ENCODE measurements at places on chromosomes 13 and 19. TPM values are rescaled to one million over a fixed set of nuclear protein-coding genes. Genes with fewer than 3 reads are reported as not detected.

ADAMTS10 gene
- total RNA-seq: 41.8 TPM

DNA sequence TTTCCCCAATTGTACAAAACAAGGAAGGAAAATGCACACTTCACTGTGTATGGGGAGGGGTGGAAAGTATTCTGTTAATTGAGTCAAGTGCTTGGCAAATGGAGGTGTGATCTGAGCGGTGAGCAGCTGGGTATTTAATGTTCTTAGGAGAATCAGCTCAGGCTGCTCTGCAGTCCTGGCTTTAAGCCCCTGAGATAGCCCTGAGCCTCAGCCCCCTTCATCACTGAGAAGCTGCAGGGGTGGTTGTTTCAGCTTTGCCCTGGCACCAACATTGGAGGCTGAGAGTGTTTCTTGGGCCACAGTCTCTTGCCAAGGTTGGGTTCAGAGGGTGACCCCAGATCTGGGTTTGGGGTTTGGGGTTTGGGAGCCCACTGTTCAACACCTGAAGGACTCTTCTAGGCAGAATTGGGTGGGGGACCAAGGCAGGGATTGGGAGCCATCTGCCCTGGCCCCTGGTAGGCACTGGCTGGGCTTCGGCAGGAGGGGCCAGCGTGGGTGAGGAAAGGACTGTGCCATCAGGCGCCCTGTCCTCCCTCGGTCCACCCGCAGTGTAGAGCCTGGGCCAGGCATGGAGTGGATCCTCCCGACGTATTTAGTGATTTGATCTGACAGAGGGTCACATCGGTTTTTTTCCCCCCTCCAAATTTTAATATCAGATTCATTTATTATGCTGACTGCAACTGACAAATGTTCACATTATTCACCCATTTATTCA lies 66.7 kb upstream of the ZNF536 start:
- H3K4me3 ChIP-seq: no peak overlapping the region
- no peaks in the 10 kb centered on the region for H3K36me3 ChIP-seq
- no peaks in the 10 kb centered on the region for H3K27me3 ChIP-seq
- DNase-seq: no peak
- H3K27ac ChIP-seq: no peak overlapping the region

DNA sequence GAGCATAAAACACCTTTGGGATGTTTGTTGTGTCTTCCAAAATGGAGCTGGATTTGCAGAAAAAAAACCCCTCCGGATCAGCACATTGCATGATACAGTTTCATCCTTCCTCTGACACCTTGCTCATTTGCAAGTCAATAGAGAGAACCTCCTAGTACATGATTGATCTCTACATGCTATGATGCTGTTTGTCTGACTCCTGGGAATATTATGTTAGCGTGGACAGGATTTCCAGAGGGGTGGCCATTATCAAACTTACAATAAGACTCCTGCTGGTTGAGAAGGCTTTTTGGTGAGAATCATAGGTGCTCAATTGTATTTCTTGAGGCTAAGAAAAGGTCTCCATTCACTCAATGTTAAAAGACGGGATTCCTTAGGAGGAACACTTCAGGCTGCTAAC lies 75.9 kb upstream of the SCEL start:
- no peak overlapping the region for H3K27ac ChIP-seq
- H3K27me3 ChIP-seq: no peaks in the 10 kb centered on the region
- DNase-seq: no peak
- H3K4me3 ChIP-seq: no peak overlapping the region
- no peaks in the 10 kb centered on the region for H3K36me3 ChIP-seq
- no peaks in the 10 kb centered on the region for H3K4me1 ChIP-seq

GRCh38 chr19:10724573-10725071 lies 6.7 kb downstream of the DNM2 start:
- H3K27me3 ChIP-seq: no peaks in the 10 kb centered on the region
- no peak overlapping the region for H3K27ac ChIP-seq
- no peak overlapping the region for H3K4me3 ChIP-seq
- H3K4me1 ChIP-seq: peaks cover 11% of the 10 kb centered on the region
- no peaks in the 10 kb centered on the region for H3K36me3 ChIP-seq
- no peak for DNase-seq

DNA sequence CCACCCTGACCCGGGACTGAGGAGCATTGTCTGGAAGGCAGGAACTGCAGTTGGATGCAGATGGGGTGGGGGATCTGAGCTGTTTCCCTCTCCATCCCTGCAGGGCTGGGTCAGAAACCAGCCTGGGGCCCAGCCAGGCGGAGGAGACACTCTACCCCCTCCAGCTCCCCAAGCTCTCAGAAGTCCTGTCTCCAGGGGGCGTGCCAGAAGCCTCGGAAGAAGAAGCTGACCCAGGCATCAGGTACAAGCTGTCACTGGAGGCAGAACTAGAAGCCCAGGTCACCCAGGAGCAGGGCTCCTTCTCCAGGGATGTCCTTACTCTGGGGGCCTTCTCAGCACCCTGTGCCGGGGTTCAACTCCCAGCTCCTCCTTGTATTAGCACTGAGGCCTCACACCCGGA lies 15.5 kb downstream of the SIX5 start:
- no peaks in the 10 kb centered on the region for H3K4me1 ChIP-seq
- H3K27ac ChIP-seq: no peak overlapping the region
- no peaks in the 10 kb centered on the region for H3K27me3 ChIP-seq
- DNase-seq: no peak
- H3K4me3 ChIP-seq: no peak overlapping the region
- H3K36me3 ChIP-seq: no peaks in the 10 kb centered on the region

- H3K4me3 ChIP-seq: no peak overlapping the region
- no peaks in the 10 kb centered on the region for H3K36me3 ChIP-seq
- no peaks in the 10 kb centered on the region for H3K27me3 ChIP-seq
- no peak for DNase-seq
- H3K4me1 ChIP-seq: no peaks in the 10 kb centered on the region
Observed at GRCh38 chr19:51150627-51151026, 8.5 kb downstream of the SIGLEC7 start.

C19orf44 gene
- total RNA-seq: 11.0 TPM

GRCh38 chr19:11729586-11729985 lies 9.2 kb downstream of the ZNF823 start:
- no peak overlapping the region for H3K27ac ChIP-seq
- H3K36me3 ChIP-seq: no peaks in the 10 kb centered on the region
- no peak overlapping the region for H3K4me3 ChIP-seq
- DNase-seq: no peak

DNA sequence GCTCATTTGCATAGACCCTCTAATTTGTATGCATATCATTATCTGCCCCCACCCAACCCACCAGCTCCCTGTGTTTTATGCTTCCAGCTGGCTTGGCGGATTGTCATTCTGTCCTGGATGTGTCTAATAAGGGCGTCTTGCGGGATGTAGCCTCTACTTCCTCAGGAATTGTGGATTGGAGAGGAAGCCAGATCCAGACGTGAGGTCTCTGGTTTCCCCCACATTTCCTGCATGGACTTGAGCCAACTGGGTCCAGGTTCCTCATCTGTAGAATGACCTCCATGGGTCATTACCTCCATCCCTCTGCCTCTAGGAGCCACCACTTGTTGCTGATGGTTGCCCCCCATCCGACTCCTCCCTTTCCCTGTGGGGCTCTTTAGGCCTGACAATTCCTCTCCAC lies 7.3 kb downstream of the TNFSF14 start:
- DNase-seq: no peak
- no peaks in the 10 kb centered on the region for H3K27me3 ChIP-seq
- H3K27ac ChIP-seq: no peak overlapping the region
- H3K36me3 ChIP-seq: no peaks in the 10 kb centered on the region

CCDC8 gene
- 67.9 TPM for total RNA-seq

CYP4F22 gene
- total RNA-seq: not detected

GPC6 gene
- 10.1 TPM for total RNA-seq

- DNase-seq: no peak
- H3K4me3 ChIP-seq: no peak overlapping the region
- no peaks in the 10 kb centered on the region for H3K4me1 ChIP-seq
- no peak overlapping the region for H3K27ac ChIP-seq
- no peaks in the 10 kb centered on the region for H3K27me3 ChIP-seq
- H3K36me3 ChIP-seq: no peaks in the 10 kb centered on the region
Observed at GRCh38 chr13:29323954-29324353, 271.5 kb downstream of the SLC7A1 start.

- H3K4me3 ChIP-seq: no peak overlapping the region
- no peaks in the 10 kb centered on the region for H3K27me3 ChIP-seq
- H3K36me3 ChIP-seq: no peaks in the 10 kb centered on the region
- H3K4me1 ChIP-seq: peaks cover 3% of the 10 kb centered on the region
- peak; percentile 22 for DNase-seq
Observed at GRCh38 chr13:74062933-74063332, 71.3 kb downstream of the KLF12 start.

- no peaks in the 10 kb centered on the region for H3K4me1 ChIP-seq
- peak; percentile 41 for DNase-seq
- no peaks in the 10 kb centered on the region for H3K36me3 ChIP-seq
- H3K27ac ChIP-seq: no peak overlapping the region
Observed at GRCh38 chr19:4556597-4557127, 2.8 kb downstream of the SEMA6B start.

DNA sequence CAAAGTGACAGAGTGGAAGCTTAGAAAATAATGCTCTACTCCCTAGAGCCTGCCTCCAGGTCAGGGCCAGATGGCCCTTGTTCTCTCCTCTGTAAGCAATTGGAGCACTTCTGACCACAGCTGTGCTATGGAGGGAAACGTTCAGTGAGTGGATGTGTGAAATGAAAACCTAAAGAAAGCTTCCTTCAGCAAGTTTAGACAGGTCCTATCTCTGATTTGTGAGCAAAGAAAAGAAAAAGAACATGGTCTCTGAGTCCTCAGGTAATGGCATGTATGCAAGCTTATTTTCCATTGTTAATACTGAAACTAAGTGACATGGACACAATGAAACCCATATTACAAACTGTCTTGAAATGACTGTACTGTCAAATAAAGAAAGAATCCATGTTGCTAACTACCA lies 1486.8 kb downstream of the EFNB2 start:
- no peak overlapping the region for H3K4me3 ChIP-seq
- no peaks in the 10 kb centered on the region for H3K4me1 ChIP-seq
- no peaks in the 10 kb centered on the region for H3K36me3 ChIP-seq
- no peaks in the 10 kb centered on the region for H3K27me3 ChIP-seq

DNA sequence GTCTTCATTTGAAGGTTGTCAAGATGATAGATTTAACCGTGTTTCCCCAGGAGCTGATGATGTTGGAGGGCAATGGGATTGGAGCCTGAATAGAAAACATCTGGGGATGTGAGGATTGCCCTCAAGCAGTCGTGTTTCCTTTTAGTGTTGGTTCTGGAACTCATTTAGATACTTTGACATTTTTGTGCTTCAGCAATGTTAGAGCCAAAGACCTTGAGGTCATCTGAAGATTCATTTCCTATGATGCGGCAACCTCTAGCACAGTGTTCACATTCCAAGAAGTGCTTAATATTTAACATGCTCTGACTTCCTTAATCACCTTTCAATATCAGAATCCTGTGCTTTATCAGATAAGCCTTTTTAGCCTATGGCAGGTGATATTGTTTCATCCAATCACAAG lies 82.7 kb downstream of the SLC10A2 start:
- no peaks in the 10 kb centered on the region for H3K36me3 ChIP-seq
- H3K27me3 ChIP-seq: no peaks in the 10 kb centered on the region
- no peaks in the 10 kb centered on the region for H3K4me1 ChIP-seq
- H3K4me3 ChIP-seq: no peak overlapping the region
- H3K27ac ChIP-seq: no peak overlapping the region
- DNase-seq: no peak

DNA sequence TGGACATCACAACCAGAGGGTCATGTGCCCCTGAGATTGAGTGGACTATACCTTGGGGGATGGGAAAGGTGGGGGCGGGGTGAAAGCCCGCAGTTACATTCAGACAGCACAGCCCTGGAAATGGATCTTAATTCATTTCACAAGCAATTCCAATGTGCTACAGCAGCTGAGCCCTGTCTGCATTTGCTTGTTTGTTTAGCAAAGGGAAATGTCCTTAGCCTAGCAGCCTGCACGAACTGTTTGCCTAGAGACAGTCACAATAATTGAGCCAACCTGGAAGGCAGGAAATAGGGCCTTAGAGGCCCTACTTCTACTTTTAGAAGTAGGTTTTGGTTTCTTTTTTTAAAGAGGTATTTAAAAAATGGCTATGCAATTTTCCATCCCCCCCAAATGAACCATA lies 177.3 kb upstream of the KL start:
- H3K36me3 ChIP-seq: no peaks in the 10 kb centered on the region
- H3K27ac ChIP-seq: no peak overlapping the region
- H3K4me1 ChIP-seq: peaks cover 2% of the 10 kb centered on the region
- DNase-seq: no peak
- H3K4me3 ChIP-seq: no peak overlapping the region
- H3K27me3 ChIP-seq: no peaks in the 10 kb centered on the region

GRCh38 chr13:29543230-29544215 lies 52.0 kb downstream of the SLC7A1 start:
- peaks cover 4% of the 10 kb centered on the region for H3K4me1 ChIP-seq
- no peak for DNase-seq
- no peaks in the 10 kb centered on the region for H3K27me3 ChIP-seq
- H3K36me3 ChIP-seq: no peaks in the 10 kb centered on the region
- H3K4me3 ChIP-seq: no peak overlapping the region

DNA sequence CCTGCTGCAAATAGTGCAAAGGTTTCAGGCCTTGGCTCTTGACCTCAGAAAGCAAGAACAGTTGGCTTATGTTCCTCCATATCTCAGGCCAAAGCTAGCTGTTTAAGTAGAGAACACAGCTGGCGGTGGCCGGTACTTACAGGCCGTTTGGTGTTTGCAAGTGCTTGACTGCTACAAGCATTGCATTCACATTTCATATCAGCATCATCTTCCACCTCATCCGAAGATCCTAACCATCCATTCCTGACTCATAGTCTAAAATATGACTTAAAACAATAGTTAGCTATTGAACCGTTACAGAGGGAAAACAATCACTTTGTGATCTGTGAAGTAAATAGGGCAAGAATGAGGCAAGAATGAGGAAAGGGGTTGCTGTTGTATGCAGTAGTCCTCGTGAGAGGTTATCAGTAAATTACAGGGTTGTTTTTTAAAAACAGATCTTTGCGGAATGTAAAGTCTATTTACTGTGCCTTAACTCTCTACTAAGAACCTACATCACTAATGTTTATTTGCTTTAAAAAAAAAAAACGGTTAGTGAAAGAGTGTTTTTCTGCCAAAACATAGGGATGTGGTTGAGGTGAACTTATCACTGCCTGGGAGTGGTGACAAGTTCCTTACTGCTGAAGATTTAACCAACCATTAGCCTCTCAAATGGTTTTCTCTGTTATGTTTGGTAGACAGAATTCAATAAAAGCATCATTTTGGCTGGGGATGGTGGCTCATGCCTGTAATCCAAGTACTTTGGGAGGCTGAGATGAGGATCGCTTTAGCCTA lies 21.6 kb upstream of the WDR88 start:
- no peak overlapping the region for H3K4me3 ChIP-seq
- H3K4me1 ChIP-seq: peaks cover 7% of the 10 kb centered on the region
- peak; percentile 25 for DNase-seq
- no peaks in the 10 kb centered on the region for H3K27me3 ChIP-seq
- H3K36me3 ChIP-seq: no peaks in the 10 kb centered on the region

DNA sequence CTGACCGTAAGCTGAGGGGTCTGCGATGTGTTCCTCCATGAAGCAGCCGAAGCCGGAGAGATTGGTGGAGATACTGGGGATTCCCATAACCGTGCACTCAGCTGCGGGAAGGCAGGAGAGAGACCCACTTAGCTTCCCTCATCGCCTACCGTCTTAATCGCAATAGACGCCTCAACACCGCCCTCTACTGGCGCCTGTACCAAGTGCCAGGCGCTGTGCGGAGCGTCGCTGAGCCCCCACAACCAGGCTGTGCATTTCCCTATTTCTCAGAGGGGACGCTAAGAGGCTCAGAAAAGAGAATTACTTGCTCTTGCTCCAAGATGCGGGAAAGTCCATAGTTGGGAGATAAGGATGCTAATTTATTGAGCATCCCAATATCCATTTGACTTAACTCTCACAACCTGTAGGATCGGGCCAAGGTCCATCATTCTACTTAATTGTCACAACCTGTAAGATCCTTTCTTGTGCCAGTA lies 5.8 kb downstream of the FTL start:
- no peaks in the 10 kb centered on the region for H3K36me3 ChIP-seq
- H3K4me3 ChIP-seq: no peak overlapping the region
- no peak overlapping the region for H3K27ac ChIP-seq
- H3K27me3 ChIP-seq: no peaks in the 10 kb centered on the region
- H3K4me1 ChIP-seq: peaks cover 3% of the 10 kb centered on the region

All from ovary (tissue), 10 donors.